Stimulated activated CD4-positive, alpha-beta T cell treated with anti-CD3 and anti-CD28 coated beads, Interleukin-15, amount 100 ng/mL, for 24 hours (primary cell): ENCODE measurements at places on chromosomes 16 and 17.

DNA sequence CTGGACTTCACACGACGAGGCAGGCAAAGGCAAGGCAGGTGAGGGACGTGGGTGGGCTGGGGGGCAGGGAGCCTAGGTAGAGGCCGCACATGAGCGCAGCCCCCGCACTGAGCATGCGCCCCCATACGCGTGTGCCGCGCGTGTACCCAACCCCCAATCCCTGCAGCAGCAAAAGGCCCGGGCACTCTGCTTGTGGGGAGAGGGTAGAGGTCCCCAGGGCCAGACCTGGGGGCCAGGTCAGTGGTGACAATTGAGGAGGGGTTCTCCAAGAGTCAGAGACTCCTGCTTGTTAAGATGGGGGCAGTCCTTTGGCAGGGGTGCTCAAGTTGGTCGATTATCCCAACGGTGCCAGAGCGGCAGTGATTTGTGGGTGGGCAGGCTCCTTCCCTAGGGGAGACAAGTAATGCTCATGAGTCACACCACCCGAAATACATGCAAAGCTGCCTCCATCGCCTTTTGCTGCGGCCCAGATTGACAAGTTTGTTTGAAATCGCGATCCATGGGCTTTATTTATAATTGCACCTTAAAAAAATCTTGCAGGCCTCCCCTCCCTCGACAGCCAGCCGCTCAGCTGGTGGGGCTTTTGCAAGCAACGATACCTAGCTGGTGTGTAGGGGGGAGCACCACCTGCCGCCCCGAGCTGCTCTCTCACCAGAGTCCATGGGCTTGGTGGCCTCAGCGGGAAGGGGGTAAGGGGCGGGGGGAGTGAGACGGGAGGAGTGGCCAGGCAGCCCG, 1.1 kb upstream of the GIT1 start:
- DNase-seq, result no peak

GRCh38 chr17:2904135-2904534, 107.9 kb downstream of the RAP1GAP2 start:
- DNase-seq, result no peak

DNA sequence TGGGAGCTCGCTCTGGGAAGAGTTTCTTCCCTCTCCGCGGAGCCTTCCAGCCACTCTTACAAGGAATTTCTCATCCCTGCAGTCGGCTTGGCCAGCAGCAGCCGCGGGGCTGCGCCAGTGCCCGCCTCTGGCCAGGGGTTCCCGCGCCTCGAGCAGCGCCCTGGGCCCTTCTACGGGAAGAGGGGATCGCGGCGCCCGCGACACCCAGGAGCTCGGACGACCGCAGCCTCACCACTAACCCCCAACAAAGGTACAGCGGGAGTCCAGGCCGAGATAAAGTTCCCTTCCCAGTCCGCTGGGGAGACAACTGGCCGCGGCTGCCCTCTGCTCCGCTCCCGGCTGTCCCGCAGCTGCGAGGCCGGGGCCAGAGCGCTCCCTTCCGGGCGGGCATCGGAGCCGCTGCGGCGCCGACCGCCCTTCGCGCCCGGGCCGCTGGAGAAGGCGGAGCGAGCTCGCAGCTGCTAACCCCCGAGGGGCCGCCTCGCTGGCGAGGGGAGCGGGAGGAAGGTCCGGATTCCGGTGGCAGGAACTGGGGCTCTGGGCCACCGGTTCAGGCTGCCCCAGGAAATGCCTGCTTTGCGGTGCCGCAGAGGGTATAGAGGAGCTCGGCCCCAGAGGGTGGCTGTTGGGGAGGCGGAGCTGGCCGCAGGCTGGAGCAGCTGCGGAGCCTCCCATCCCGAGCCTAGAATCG, 3.6 kb upstream of the HS3ST3B1 start:
- peak; percentile 60 for DNase-seq

DNA sequence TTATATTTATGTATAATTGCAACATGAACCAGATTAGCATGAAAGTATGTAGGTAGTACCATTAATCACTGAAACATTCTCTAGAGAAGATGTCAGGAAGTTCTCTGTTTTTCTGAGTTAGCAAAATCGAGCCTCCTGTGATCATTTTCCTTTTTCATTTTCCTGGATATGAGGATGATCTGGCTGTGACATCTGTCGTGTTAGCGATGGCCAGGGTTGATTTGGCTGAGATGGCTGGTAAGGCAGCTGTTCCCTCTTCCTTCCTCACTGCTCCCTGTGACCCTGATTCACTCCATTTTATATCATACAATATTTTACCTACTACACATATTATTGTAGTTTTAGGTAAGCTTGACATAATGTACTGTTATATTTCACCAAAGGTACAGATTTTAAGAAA, 10.3 kb downstream of the CNTNAP4 start:
- DNase-seq, result no peak

DNA sequence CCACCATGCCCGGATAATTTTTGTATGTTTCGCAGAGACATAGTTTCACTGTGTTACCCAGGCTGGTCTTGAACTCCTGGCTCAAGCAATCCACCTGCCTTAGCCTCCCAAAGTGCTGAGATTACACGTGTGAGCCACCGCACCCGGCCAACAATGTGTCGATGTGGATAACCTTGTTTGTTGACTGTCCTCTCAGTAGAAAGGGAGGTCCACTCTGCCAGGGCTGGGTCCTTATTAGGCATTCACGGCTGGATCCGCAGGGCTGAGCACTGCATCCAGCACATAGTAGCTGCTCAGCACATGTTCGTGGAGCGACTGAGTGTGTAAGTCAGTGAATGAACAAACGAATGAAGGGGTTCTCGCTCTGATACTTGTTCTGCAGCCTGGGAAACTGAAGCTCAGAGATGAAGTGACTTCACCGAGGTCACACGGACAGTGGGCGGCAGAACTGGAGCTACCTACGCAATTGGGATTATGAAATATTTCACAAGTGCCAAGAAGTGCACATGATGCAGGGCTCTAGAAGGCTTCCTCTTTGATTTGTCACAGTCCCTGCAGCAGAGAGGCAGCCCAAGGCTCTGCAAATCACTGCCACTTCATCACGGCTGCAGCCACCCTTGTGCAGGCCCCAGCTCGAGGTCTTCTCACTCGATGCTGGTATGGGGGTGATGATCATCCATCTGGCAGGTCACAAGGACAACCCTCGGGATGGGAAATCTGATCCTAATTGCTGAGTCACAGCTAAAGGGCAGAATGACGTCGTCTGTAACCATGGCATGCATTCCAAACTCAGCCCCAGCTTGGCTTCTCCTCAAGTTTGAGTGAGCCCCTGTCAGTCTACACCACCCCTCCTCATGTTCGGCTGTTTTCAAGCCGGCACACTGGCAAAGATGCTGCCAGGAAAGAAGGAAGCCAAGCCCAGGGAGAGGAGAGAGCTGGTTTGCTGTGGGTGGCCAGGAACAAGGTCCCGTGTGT, 28.0 kb upstream of the SNN start:
- DNase-seq, result no peak

DNA sequence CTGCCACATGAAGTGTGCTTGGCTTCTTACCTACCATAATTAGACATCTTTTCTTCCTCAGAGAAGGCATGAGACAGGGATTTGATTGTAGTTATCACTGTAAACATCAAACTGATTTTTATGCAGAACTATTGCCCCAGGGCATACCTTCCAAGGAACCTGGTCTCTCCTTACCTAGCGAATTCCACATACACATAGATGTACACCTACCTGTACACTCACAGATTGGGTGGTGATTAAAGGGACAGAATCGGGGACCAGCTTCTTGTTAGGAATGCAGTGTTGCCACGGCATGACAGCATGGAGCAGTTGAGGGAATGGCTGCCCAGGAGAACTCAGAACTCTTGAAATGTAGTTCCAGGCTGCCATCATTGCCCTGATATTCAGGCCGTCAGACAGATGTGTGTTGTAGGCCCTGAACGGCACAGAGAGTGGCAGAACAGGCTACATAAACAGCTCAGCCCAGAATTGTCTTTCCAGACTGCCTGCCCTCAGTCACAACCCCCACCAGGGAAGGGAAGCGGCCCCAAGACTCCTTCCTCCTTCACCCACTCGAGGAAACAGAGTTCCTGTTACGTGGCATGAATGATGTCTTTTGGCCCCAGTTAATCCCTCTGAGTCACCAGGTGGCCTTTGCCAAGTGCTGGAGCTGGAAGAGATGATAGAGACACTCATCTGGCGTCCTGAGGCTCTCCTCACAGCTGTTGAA, 17.8 kb upstream of the NAGLU start:
- no peak for DNase-seq

DNA sequence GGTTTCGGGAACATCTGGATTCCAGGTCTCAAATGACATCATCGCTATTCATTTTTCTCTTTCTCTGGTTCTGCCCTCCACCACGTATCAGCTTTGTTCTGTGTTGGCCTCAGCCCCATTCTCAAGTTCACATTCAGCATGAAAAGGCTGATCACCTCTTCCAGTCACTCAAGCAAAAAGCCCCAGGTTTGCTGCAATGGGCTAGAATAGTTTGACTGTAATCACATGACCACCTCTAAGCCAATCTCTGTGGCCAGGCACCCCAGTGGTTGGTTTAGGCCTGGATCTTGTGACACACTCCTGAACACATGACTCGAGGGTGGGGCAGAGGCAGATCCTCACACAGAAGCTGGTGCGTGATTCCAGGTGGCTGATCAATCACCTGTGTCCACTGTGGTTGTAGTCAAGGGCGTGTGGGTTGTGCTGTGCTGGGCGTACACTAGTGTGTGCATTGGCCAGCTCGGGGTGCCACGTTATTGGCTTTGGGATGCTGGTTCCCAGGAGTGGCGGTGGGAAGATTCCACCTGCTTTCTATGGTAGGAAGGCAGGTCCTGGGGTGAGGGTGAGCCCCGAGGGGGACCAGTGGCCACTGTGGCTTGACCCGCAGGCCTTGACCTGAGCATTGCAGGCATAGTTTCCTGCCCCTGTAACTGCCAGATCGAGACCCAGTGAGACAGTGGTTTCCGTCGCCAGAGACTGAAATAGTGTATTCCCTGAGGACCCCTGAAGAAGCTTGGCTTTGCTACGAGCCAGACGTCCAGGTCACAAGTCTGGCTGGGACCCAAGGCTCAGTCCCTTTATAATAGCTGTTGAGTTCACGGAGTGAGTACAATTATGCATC, 12.0 kb downstream of the EEF2K start:
- DNase-seq, result peak; percentile 13

DNA sequence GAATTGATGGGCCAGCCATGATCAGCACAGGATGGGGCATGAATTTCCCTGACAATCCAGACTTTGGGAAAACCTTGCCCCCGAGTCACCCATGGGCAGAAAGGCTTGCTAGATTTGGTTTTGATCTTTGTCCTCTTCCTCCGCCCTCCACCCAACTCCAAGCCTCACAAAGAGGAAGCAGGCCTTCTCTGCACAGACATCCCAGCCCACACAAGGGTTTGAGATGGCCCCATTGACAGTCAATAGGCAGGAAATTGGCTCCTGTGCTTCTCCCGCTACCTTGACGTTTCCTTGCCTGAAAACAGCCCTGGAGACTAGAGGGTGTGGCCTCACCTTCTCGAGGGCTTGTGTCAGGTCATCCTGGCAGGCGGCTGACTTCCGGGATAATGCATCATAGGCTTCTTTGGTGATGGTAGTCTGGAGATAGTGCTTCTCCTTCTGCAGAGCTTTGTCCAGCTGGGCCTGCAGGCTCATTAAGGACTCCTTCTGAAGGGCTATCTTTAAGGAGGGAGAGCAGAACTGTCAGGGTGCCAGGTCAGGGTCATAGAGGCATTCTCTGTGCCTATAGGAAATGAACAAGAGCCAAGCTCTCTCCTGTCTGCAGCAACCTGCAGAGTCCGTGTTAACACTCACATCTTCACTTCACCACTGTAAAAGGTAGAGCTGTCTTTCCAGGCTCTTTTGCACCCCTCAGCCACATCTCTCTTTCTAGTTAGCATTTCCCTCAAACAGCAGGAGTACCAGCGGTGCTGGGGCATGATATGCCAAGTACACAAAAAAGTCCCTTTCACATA, 32.2 kb downstream of the DHX38 start:
- DNase-seq, result no peak

DNA sequence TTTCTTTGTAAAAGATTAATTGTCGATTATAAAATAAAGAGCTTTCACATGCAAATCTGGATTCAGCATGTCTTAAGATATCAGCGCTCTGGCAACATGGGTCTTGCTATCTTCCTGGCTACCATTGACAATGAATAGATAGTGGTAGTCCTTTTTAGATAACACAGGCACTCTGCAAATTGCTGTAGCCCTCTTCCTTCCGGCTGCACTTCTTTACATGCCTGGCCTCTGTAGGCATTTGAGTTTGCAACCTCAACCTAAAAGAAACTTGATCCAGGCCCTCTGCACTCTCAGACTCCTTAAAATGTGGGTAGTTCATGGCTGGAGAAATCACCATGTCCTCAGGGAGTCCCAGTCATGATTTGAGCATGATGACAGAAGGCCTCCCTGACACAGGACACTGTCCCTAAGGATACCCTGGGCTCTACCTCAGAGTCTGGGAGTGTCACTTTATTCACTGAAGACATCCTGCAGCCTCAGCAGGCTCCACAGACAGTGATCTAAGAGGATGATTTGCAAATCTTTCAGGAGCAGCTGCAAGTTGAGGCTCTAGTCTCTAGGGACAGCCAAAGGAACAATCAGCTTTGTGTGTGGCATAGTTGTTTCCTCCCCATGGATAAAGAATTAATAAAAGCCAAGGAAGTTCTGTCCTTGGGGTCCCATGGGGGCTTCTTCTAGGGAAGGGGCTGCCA, 529.4 kb downstream of the RBFOX1 start:
- no peak for DNase-seq

- no peak for DNase-seq
Observed at GRCh38 chr17:41537614-41537954, 9.5 kb upstream of the KRT19 start.

DNA sequence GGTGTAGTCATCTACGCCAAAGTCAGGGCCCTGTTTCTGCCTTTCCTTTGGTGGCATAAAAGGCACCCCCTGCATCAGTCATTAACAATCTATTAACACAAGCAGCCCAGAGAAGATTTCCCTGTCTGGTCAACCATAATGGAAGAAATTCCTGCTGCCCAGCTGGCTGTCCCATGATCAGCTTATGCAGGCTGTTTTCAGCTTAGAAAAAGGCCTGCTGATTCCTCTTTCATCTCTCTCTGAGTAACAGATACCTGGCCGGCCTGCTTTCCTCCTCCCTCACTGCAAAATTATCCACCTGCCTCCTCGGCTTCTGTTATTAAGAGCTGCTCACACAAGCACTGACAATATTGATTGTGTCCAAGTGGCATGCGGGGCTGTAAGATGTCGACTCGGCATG, 70.3 kb upstream of the MMP2 start:
- DNase-seq, result no peak

GRCh38 chr17:33284022-33284421, 9.1 kb downstream of the ASIC2 start:
- DNase-seq, result no peak
